Osteoblast (primary cell): ENCODE measurements at places on chromosomes 7 and 10. TPM values are rescaled to one million over a fixed set of nuclear protein-coding genes. Genes with fewer than 3 reads are reported as not detected.

The AGR2 gene
- total RNA-seq: not detected in 2 replicates

The CYP3A7 gene
- not detected in 2 replicates for total RNA-seq

The DNMBP gene
- total RNA-seq: 13.0 and 15.9 TPM in 2 replicates

The ERV3-1 gene
- 18.9 and 24.2 TPM in 2 replicates for total RNA-seq

The IL6 gene
- total RNA-seq: 37.4 and 52.8 TPM in 2 replicates

The GALNT17 gene
- 0.29 and 0.36 TPM in 2 replicates for total RNA-seq

The CDK14 gene
- total RNA-seq: 39.1 and 54.8 TPM in 2 replicates

The PBLD gene
- 13.4 and 14.1 TPM in 2 replicates for total RNA-seq

The CYP26C1 gene
- under 0.01 TPM in 2 replicates for total RNA-seq
